MM.1S (cell line): ENCODE measurements at places on chromosomes 2 and 18.
A peak's percentile ranks its signal among the peaks of the same experiment; 100 is the strongest.

- peaks cover 10% of the 10 kb centered on the region; the same call in 1 of the 2 replicates for H3K27me3 ChIP-seq
- H3K4me3 ChIP-seq: no peak overlapping the region
- no peak overlapping the region for H3K27ac ChIP-seq
- DNase-seq: peak; percentile 30
- no peaks in the 10 kb centered on the region for H3K36me3 ChIP-seq
- peaks cover 12% of the 10 kb centered on the region for H3K4me1 ChIP-seq
Observed at GRCh38 chr2:42009657-42010580, 37.9 kb upstream of the PKDCC start.

GRCh38 chr2:157376041-157376440 is 50.4 kb upstream of the ERMN start:
- no peaks in the 10 kb centered on the region for H3K4me1 ChIP-seq
- no peak for DNase-seq
- no peaks in the 10 kb centered on the region for H3K27me3 ChIP-seq
- no peaks in the 10 kb centered on the region for H3K36me3 ChIP-seq
- H3K4me3 ChIP-seq: no peak overlapping the region

GRCh38 chr2:173184031-173185004 is 108.7 kb downstream of the MAP3K20 start:
- DNase-seq: no peak
- H3K4me1 ChIP-seq: no peaks in the 10 kb centered on the region
- no peak overlapping the region for H3K27ac ChIP-seq
- H3K4me3 ChIP-seq: no peak overlapping the region
- H3K27me3 ChIP-seq: no peaks in the 10 kb centered on the region

DNA sequence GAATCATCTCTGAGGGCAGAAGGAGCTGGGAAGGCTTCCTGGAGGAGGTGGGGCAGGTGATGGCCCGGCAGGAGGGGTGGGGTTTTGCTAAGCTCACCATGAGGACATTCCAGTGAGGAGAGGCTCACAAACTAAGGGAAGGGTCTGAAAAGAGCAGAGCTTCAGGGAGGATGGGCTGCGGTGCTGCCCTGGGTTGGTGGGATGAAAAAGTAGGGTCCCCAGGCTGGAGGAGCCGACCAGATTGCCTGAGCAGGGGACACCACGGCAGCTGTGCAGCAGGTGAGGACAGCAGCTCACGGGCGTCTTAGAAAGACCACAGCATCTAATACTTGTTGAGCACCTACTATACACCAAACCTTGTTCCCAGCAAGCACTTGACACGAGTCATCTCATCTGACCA is 82.2 kb downstream of the DYSF start:
- DNase-seq: no peak
- H3K4me3 ChIP-seq: no peak overlapping the region
- no peaks in the 10 kb centered on the region for H3K27me3 ChIP-seq
- no peaks in the 10 kb centered on the region for H3K4me1 ChIP-seq
- no peaks in the 10 kb centered on the region for H3K36me3 ChIP-seq

DNA sequence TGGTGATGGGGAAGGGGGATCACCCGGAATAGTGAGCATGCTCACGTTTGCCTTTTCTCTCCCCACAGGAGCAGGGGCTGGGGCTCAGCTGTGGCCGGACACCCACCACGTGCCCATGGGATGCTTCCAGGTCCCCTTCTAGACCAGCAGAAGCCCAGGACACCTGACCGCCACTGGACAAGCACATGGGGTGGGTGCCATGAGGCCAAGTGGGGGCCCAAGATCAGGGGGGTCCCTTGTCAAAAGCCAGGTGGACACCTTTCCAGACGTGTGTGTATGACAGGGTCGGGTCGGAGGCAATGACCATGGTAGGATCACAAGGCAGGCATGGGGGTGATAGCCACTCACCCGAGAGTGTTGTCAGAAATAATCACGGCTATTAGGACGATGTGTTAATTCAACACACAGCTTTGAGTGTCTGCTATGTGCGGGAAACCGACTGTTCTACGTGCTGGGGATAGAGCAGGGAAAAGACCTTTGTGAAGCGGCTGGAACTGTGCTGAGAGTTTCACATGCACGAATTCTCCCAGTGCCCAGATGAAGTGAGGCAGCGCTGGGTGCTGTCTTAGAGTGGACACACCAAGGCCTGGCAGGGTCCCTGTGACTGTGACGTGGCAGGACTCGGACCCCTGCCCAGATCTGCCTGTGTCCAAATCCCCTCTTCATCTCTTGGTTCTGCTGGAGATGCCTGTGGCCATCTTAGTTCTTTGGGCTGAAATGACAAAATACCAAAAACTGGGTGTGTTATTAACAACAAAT is 244.7 kb downstream of the NDUFA10 start:
- no peak overlapping the region for H3K27ac ChIP-seq
- DNase-seq: no peak
- no peaks in the 10 kb centered on the region for H3K36me3 ChIP-seq

DNA sequence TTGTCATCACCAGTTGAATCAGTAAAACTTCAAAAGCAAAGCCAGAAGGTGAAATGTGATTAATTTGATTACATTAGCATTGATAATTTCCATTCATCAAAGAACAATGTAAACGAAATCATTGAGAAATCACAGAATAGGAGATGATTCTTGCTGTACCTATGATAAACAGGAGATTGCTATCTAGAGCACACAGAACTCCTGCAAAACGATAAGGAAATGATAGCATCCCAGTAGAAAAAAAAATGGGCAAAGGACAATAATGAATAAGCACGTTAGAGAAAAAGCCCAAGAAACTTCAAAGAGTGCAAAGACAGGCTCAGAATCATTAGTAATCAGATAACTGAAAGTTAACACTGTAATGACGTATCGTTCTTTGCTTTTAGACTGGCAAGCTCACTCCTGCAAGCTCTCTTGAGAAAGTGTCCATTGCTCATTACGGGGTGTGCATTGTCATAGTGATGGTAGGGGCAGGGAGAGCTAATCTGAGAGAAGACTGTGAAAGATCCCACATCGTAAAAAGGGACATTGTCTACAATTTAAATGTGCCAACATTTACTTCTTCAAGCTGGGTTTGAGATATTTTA is 143.6 kb downstream of the SPP2 start:
- H3K27me3 ChIP-seq: no peaks in the 10 kb centered on the region
- H3K36me3 ChIP-seq: no peaks in the 10 kb centered on the region
- H3K4me3 ChIP-seq: no peak overlapping the region
- no peak for DNase-seq

DNA sequence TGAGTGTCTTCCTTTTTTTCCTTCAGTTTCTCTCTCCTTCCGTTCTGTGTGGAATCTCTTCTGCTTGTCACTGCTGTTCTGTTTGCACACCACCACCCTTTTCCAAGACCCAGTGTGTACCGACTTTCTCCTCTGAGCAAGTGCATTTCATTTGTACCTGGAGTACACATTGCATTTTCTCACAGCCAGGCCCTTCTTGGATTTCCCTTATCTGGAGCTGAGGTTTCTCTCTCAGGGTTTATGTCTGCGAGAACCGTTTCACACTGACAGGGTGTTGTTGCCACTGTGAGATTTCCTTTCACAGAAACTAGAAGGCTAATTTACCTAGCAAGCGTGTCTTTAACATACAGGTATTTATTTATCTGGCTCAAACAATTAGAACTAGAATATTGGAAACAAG is 26.2 kb downstream of the NCOA1 start:
- no peak overlapping the region for H3K4me3 ChIP-seq
- no peaks in the 10 kb centered on the region for H3K27me3 ChIP-seq
- no peak overlapping the region for H3K27ac ChIP-seq
- no peak for DNase-seq
- H3K36me3 ChIP-seq: no peaks in the 10 kb centered on the region

GRCh38 chr18:27964811-27965210 is 212.1 kb downstream of the CDH2 start:
- no peaks in the 10 kb centered on the region for H3K36me3 ChIP-seq
- no peaks in the 10 kb centered on the region for H3K4me1 ChIP-seq
- H3K27me3 ChIP-seq: no peaks in the 10 kb centered on the region
- DNase-seq: no peak
- H3K4me3 ChIP-seq: no peak overlapping the region
- H3K27ac ChIP-seq: no peak overlapping the region

GRCh38 chr18:80157708-80158343 is 48.8 kb downstream of the ADNP2 start:
- no peaks in the 10 kb centered on the region for H3K27me3 ChIP-seq
- H3K36me3 ChIP-seq: no peaks in the 10 kb centered on the region
- DNase-seq: peak; percentile 27
- no peak overlapping the region for H3K27ac ChIP-seq
- H3K4me3 ChIP-seq: no peak overlapping the region

DNA sequence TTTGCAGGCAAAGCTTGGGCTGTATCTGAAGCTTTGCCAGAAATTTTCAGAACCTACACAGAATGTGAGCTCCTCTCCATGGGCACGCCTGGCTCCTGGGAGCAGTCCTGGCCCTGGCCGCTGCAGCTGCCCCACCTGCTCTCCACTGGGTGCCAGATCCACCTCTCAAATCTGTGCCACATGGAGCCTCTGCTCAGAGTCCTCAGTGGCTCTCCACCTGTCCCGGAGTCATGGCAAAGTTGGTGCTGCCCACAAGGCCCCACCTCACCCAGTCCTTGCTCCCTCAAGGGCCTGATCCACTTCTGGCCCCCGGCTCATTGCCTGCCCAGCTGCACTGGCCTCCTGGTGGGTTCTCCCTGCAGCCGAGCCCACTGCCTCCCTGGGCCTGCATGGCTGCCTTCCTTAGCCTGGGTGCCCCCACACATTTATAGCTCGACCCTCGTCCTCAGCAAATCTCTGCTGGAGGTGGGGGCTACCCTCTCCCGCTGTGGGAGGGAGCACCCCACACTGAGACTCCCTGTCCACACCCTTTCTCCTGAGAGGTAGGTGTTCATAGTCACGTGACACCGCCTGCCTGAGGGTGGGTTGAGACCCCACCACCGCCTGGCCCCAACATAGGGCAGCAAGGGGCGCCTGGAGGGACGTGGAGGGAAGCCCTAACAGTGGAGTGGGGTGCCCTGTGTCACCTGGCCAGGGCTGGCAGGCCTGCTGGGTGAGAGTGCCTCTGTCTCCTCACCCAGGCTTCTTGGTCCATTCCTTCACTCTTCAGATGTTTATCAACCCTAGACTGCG is 224.1 kb downstream of the SH3RF3 start:
- no peak overlapping the region for H3K27ac ChIP-seq
- H3K4me1 ChIP-seq: peaks cover 58% of the 10 kb centered on the region
- DNase-seq: no peak
- no peaks in the 10 kb centered on the region for H3K27me3 ChIP-seq
- H3K36me3 ChIP-seq: no peaks in the 10 kb centered on the region
- no peak overlapping the region for H3K4me3 ChIP-seq

DNA sequence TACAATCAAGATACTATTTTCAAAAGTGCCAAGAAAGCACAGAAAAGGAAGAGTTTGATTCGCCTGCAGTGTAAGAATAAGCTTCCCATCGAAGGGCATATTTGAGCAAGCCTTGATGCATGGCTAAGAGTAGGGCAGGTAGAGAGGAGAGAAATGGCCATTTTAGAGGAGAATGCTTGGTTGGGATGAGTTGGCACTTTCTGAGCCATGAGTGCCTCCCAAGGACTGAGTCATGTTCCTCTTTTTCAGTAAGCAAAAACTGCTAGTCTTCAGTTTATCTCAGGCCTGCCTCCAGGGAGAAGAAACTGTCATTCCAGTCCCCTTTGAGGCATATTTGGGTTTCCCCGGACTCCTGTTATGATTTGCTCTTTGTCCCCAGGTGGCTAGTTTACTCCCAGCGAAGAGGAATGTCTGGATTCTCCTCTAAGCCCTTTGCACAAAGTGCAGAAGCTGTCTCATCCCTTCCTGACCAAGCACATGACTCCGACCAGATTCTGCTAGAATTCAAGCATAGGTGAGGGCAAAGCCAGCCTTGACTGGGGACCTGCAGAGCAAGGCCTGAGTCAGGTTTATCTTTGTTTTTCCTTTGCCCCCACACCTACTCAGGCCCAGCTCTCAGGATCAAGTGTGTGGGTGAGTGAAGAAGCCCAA is 115.2 kb downstream of the TTC32 start:
- no peak overlapping the region for H3K4me3 ChIP-seq
- H3K4me1 ChIP-seq: no peaks in the 10 kb centered on the region
- DNase-seq: no peak
- H3K36me3 ChIP-seq: no peaks in the 10 kb centered on the region
- H3K27ac ChIP-seq: no peak overlapping the region
